ENCODE measurements at places on chromosomes 11 and 22.

DNA sequence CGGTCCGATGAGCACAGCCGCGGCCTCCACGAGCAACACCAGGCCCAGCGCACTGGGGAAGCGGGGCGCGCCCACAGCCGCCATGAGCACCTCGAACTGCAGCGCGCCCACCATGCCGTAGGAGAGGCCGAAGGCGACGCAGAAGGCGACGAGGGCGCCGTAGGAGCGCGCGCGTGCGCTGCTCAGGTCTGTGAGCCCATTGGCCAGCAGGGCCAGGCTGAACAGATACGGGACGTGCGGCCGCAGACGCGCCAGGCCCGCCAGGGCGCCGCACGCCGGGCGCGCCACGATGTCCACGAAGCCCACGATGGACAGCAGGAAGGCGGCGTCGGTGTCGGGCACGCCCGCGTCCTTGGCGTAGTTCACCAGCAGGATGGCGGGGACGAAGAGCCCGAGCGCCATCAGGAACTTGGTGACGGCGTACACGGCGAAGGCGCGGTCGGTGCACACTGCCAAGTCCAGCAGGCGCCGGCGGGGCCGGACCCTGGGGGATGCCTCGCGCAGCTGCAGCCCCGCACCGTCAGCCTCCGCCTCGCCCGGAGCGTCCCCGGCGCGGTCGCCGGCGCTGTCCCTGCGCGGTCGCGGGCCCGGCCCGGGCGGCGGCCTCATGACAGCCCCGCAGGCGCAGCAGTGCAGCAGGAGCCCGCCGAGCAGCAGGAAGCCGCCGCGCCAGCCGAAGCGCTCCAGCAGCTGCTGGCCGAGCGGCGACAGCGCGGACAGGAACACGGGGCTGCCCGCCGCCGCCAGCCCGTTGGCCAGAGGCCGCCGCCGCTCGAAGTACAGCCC, 2.9 kb downstream of the SLC16A8 start:
- DNase-seq, result no peak

DNA sequence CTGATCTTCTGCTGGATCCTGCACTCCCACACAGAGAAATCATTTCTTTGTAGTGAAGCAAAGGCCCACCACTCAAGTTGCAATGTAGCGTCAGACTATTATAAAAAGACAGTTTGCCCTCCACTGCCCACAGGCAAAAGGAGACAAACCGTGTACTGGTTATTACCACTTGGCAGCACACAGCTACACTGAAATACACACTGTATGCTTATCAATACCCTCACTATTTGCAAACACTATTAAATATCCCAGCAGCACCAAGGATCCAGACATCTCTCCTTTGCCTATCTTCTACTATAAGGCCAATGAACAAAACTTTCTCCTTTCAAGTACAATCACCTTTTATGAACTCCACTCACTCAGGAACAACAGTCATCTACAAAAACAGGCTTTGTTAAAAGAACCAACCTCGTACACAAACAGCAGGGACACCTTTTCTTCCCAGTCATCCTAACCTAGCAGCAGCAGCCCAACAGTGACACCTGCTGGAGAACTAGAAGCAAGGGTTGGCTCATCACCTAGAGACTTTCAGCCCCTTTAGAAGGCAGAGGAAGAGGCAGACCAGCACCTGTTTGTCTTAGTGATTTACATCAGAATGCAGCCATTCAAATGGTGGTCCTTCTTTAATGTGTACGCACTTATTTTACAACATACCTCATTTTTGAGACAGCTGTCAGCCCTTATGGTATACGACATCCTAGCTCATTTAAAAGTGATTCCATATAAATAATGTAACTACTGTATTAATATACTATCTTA, 56.1 kb downstream of the AMBRA1 start:
- DNase-seq, result peak; percentile 75

DNA sequence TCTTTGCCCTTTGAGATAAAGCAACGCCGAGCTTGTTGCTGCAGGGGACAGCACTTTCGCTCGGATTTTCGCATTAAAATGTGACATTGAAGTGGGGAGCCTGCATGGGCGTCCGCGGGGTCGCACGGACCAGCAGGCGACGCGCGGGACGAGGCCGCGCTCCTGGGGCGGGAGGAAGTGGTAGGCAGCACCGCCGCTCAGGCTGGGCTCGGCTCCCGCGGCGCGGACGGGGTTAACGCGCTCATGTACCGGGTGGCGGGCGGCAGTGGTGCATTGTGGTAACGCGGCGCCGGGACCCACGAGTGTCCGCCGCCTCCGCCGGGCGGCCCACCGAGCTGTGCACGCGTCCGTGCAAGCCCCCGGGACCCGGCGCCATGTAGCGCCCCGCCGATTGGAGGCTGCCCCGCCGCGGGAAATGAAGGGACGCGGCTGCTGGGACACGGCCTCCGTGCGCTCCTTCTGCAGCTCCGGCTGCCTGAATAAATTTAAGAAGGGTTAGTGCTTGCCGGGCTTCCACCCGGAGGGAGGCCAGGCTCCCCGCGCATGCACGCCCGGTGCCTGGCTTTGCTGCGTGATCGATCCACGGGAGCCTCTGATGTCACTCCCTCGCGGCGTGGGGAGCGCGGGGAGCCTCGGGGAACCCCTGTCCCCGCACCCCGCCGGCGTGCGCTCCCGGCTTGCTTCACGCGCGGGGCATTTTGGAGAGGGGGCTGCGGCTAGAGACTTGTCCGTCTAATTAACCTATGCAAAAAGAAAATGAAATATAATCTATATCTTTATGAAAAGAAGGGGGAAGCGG, 127.7 kb downstream of the OSBP2 start:
- DNase-seq, result no peak

DNA sequence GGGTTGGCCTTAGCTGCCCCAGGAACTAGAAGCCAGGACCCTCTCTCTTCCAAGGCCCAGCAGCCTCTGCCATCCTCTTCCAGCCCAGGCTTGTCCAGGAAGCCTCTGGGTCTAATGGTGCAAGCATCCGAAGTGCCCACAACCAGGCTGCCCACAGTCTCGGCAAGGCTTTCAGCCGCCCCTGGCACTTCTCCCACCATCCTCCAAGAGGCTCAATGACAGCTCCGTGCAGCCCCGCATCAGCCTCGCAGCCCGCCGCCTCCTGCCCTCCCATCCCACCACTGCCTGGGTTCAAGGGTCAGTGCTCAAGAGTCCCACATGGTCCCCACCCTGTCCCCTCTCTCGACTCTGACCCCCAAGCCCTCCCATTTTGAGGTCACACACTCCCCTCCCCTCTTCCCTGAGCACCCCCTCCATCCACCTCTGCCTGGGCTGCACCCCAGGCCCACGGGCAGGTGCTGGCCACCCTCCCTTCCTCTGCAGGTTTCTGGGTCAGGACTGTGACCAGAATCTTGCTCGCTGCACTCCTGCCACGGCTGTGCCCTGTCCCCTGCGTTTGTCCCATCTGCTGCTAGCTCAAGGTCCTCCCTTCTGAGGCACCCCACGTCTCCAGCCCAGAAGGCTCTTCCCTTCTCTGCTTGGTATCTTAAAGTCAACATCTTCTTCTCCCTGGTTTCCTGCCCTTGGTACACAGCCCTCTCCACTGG, 17.2 kb downstream of the IFITM10 start:
- DNase-seq, result no peak

- no peak for DNase-seq
Observed at GRCh38 chr11:70409871-70410270, 11.5 kb downstream of the CTTN start.

- DNase-seq, result no peak
Observed at GRCh38 chr11:724778-725386, 18.9 kb downstream of the EPS8L2 start.

Measured in germinal center (tissue), 1 donor.